ENCODE measurements at places on chromosomes 7 and 10.

- no peak for DNase-seq
These were observed 138.8 kb downstream of the SORCS1 start for GRCh38 chr10:107025676-107026075.

DNA sequence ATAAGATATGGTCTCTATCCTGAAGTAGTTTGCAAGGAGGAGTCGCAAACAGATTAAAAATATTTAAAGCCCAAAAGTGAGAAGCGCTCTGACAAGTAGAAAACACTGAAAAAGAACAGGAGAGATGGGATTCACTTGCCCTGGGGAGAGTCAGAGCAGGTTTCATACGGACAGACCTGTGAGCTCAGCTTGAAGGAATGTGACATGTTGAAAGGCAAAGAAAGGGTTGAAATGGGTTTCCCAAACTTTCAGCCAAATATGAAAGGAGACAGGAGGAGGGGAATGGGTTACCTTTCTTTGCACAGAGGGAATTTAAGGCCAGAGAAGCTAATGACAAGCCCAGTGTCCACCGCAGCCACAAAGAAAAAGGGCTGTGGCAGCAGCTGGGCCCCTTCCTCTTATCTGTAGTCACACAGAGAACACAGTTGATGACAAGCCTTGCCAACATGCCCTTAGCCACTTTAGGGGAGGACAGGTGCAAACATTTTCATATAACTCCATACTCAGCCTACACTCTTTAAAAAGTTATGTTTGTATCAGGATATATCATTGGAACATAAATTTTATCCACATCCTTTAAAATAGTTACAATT, 14.9 kb downstream of the HOXA1 start:
- DNase-seq, result peak; percentile 90

DNA sequence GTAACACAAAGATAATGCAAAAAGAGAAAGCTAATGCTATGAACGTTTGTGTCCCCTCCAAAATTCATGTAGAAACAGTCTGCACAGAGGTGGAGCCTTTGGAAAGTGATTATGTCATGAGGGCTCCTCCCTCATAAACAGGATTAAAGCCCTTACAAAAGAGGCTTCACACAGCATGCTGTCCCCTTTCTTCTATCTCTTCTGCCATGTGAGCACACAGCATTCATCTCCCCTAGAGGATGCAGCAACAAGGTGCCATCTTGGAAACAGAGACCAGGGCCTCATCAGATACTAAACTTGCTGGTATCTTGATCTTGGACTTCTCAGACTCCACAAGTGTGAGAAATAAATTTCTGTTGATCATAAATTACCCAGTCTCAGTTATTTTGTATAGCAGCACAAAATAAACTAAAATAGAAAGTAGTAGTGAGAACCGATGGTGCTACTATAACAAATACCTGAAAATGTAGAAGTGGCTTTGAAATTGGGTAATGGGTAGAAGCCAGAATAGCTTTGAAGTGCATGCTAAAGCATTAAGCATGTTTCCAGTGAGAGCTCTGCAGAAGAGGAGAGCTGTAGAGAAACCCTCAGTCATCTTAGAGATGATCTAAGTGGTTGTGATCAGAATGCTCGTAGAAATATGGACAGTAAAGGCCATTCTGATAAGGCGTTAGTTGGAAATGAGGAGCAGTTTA, 108.7 kb downstream of the DNAJC1 start:
- DNase-seq, result no peak

DNA sequence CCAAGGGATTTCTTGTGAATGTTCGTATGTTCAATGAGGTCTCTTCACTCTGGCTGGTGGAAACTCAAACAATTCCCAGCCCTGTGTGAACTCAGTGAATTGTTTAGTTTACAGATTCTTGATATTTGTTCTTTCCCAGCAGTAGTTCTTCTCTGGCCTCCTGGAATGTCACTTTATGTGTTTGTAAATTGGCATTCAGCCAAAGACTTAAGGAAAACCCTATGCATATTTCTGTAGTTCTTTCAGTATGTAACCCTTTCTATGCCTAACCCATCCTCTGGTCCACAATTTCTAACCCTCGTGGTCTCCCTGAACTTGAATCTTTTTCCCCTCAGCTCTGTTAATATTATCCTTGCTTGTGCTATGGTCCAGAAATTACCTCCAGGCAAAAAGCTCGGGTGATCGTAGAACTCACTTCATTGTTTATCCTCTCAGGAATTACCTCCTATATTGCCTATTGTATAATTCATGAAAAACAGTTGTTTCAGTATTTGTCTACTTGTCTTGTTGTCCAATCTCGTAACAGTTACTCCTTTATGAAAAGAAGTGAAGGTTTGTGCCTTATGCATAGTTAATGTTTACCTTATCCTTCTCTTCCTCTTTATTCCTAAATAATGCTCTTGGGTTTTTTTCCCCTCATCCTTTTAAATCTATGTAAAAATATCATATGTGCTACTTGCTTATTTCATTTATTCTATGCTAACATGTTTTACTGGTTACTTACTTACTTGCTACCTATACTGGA, 23.7 kb upstream of the AGR3 start:
- DNase-seq, result no peak

GRCh38 chr7:20783700-20784387, 2.8 kb downstream of the SP8 start:
- no peak for DNase-seq

- DNase-seq, result no peak
These were observed 33.3 kb downstream of the CC2D2B start for GRCh38 chr10:95941115-95941514.

- no peak for DNase-seq
These were observed 7.8 kb downstream of the SHH start for GRCh38 chr7:155804431-155804831.

Measured in NCI-H226 (cell line).